WTC11 (cell line): ENCODE measurements at places on chromosomes 6 and 20. TPM values are rescaled to one million over a fixed set of nuclear protein-coding genes. Genes with fewer than 3 reads are reported as not detected.

- peaks cover 31% of the 10 kb centered on the region for H3K27me3 ChIP-seq
- no peak overlapping the region for H3K27ac ChIP-seq
- H3K4me3 ChIP-seq: no peak overlapping the region
- peaks cover 8% of the 10 kb centered on the region; the same call in 1 of the 2 replicates for H3K4me1 ChIP-seq
- no peak for DNase-seq
- peaks cover 28% of the 10 kb centered on the region for H3K36me3 ChIP-seq
These were observed 16.9 kb downstream of the KIAA1755 start for GRCh38 chr20:38243709-38244020.

The CD109 gene
- total RNA-seq: 3.5 to 4.5 TPM (median 4.0 TPM) in 3 replicates

GRCh38 chr6:96795481-96795880 lies 41.8 kb downstream of the GPR63 start:
- no peak overlapping the region for H3K4me3 ChIP-seq
- peak overlapping the region; percentile 17; the same call in 1 of the 2 replicates for H3K27ac ChIP-seq
- no peaks in the 10 kb centered on the region for H3K27me3 ChIP-seq
- no peak for DNase-seq
- H3K4me1 ChIP-seq: no peaks in the 10 kb centered on the region
- peaks cover 22% of the 10 kb centered on the region for H3K36me3 ChIP-seq

GRCh38 chr6:7237653-7238188 lies 75.3 kb downstream of the SSR1 start:
- DNase-seq: no peak
- H3K4me3 ChIP-seq: no peak overlapping the region
- H3K36me3 ChIP-seq: peaks cover 11% of the 10 kb centered on the region
- H3K4me1 ChIP-seq: peaks cover 30% of the 10 kb centered on the region

The TFAP2C gene
- 18.4 to 23.7 TPM (median 19.8 TPM) in 3 replicates for total RNA-seq

The CNBD2 gene
- 2.2 to 3.8 TPM (median 2.9 TPM) in 3 replicates for total RNA-seq

The GGTLC1 gene
- not detected in 3 replicates for total RNA-seq

The TTK gene
- 47.2 to 51.0 TPM (median 49.4 TPM) in 3 replicates for total RNA-seq

The SLC13A3 gene
- total RNA-seq: 10.6 to 13.5 TPM (median 11.9 TPM) in 3 replicates

The RNF182 gene
- total RNA-seq: 4.4 to 7.1 TPM (median 6.7 TPM) in 3 replicates

DNA sequence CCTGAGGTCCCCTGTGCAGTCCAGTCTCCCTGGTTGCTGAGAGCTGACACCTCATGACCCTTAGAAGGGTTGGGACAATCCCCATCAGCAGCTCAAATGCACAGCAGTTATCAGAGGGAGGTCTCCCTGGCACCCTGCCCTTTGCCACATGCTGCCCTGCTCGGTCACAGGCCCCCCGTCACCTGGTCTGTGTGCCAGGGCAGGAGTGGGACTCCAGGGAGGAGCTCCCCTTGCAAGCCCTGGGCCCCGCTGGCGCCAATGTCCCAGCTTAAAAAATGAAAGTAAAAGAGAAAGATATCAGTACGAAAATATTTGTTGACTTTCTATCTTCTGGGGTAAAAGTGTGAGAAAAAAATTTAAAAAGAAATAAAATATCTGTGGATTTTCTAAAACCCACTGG lies 68.1 kb upstream of the SLC22A16 start:
- H3K27me3 ChIP-seq: no peaks in the 10 kb centered on the region; the same call in 1 of the 2 replicates
- DNase-seq: no peak
- H3K27ac ChIP-seq: no peak overlapping the region
- H3K36me3 ChIP-seq: peaks cover 13% of the 10 kb centered on the region
- no peak overlapping the region for H3K4me3 ChIP-seq
- peaks cover 5% of the 10 kb centered on the region; the same call in 1 of the 2 replicates for H3K4me1 ChIP-seq

- H3K4me1 ChIP-seq: peaks cover 14% of the 10 kb centered on the region
- no peak overlapping the region for H3K27ac ChIP-seq
- H3K36me3 ChIP-seq: no peaks in the 10 kb centered on the region
- no peak overlapping the region for H3K4me3 ChIP-seq
These were observed 59.4 kb downstream of the RSPO3 start for GRCh38 chr6:127177923-127178231.

- no peak overlapping the region for H3K4me3 ChIP-seq
- no peak overlapping the region for H3K27ac ChIP-seq
- H3K36me3 ChIP-seq: no peaks in the 10 kb centered on the region
These were observed 198.1 kb upstream of the NRSN1 start for GRCh38 chr6:23927935-23928334.

DNA sequence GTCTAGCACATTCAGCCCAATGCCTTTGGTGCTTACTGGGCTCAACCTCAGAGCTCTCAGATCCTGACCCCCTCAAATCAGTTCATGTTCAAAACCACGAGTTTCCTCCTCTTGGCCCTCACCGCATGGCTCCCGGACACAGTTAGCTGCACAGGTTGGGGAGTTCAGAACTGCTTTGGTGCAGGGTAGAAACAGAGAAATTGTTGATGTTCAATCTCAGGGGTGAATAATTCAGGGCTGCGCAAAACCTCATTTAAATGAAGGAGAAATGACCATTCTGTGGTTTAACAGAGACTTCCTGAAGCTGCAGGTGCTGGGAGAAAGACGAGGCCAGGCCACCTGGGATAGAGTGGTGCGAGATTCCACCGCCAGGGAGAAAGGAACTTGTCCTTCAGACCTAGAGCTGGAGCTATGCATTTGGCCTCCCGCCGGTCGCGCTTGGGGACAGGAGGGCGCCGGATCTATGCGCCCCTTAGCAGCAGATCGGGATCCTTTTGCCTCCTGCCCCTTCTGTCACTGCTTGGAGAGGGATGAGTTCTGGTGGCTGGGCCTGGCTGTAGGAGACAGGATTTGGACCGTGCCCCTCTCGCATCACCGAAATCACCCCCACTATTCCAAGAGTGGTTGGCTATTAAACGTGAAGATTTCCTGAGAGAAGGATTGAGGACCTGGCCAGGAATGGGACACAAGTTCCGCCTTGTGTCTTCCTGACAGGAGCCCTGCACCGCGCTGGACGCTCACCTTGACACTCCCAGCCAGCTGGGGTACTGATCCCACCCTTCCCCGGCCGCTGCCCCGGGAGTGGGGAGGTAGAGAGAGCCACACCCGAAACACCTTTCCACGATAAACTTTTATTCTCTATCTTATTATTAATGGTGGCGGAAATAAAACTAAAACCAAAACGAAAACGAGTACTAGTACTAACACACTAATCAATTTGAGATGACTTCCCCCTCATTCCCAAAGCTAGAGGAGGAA lies 767 bp upstream of the PAX1 start:
- H3K4me3 ChIP-seq: peak overlapping the region; percentile 42
- DNase-seq: peak; percentile 54
- H3K4me1 ChIP-seq: peaks cover 65% of the 10 kb centered on the region
- peaks cover 98% of the 10 kb centered on the region for H3K27me3 ChIP-seq
- H3K27ac ChIP-seq: no peak overlapping the region
- peaks cover 4% of the 10 kb centered on the region; the same call in 1 of the 2 replicates for H3K36me3 ChIP-seq

DNA sequence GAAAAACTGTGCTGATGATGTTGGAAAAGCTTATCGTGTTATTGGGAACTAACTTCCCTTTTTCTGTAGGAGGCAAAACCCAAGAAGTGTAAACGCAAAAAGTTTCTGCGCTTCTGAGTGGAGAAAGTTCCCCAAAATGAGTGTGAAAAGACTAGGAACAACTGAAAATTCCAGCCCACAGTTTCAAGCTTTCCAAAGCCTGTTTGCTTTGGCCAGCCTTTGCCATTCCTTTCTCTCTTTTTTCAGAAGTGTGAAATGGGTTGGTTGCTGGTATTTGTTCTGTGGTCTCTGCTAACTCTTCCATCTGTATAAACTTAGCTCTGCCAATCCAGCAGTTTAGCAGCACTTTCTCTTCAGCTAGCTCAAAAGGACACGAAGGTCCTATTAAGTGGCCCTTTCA lies 491.3 kb downstream of the MAFB start:
- H3K4me1 ChIP-seq: peaks cover 19% of the 10 kb centered on the region
- peak overlapping the region; percentile 68; the same call in 1 of the 2 replicates for H3K27ac ChIP-seq
- H3K4me3 ChIP-seq: no peak overlapping the region
- DNase-seq: no peak
- no peaks in the 10 kb centered on the region for H3K27me3 ChIP-seq

- no peak overlapping the region for H3K27ac ChIP-seq
- no peak overlapping the region for H3K4me3 ChIP-seq
- peaks cover 18% of the 10 kb centered on the region for H3K4me1 ChIP-seq
- H3K27me3 ChIP-seq: no peaks in the 10 kb centered on the region; the same call in 1 of the 2 replicates
- DNase-seq: no peak
These were observed 40.3 kb downstream of the MGME1 start for GRCh38 chr20:18009116-18009515.

DNA sequence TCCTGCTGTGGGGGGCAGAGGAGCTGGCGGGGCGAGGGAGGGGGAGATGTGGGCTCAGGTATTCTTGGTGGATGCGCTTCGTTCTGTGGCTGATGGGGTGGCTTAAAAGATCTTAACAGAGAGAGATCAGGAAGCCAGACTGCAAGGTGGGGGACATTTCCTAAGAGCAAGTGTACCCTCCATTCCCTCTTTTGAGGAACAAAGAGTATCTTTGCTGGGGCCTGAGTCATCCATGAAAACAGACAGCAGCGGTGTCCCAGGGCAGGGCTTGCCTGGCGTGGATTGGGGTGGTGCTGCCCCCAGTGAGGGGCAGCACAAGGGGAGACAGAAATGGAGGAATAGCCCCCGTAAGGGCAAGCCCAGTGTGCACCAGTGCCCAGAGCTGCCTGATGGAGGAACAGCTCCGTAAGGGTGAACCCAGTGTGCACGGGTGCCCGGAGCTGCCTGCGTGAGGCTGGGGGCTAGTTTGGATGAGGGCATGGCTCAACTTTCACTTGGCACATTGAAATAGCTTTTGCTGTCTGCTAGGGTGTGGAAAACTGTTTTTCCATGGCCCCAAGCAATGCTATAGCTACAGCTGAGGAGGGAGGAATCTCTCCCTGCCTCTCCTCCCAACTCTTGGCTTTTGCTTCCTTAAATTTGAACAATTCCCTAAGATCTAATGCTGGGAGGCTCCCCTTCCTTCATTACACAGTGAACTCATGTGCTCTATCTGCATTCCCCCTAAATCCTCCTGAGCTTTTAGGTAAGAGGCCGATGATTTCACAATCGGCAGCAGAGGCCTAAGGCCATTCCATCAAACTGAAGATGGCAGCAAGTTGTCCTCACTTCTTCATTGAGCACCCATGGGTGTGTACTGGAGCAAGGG lies 12.9 kb downstream of the MAPK13 start:
- H3K27ac ChIP-seq: no peak overlapping the region
- H3K27me3 ChIP-seq: peaks cover 5% of the 10 kb centered on the region
- H3K4me3 ChIP-seq: no peak overlapping the region

The TLDC2 gene
- 0.09 to 0.25 TPM (median 0.17 TPM) in 3 replicates for total RNA-seq

DNA sequence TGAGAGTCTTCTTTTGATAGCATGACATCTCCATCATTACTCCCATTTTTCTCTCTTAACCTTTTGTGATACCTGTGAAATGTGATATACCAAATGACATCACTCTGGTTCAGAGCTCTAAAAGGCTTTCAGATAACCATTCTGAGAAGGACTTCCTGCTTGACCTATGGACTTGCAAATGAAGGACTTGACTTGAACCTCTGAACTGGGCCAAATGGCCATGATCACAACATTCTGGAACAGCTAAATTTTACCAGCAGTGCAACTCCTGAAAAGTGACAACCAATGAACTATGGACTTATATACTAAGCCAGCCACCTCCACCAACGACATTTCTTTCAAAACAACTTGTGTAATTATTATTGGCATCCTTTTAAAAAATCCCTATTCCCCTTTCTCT lies 1085.8 kb upstream of the CITED2 start:
- H3K4me1 ChIP-seq: peaks cover 27% of the 10 kb centered on the region
- H3K27ac ChIP-seq: no peak overlapping the region
- no peaks in the 10 kb centered on the region for H3K27me3 ChIP-seq
- no peak overlapping the region for H3K4me3 ChIP-seq
- peaks cover 4% of the 10 kb centered on the region; the same call in 1 of the 2 replicates for H3K36me3 ChIP-seq
- no peak for DNase-seq

The NT5E gene
- total RNA-seq: 0.62 to 0.94 TPM (median 0.81 TPM) in 3 replicates

GRCh38 chr20:44219170-44219730 lies 8.7 kb upstream of the OSER1 start:
- peak overlapping the region; percentile 74 for H3K27ac ChIP-seq
- DNase-seq: no peak
- H3K4me3 ChIP-seq: no peak overlapping the region
- peaks cover 24% of the 10 kb centered on the region for H3K4me1 ChIP-seq

The ACTL10 gene
- 1.3 to 1.9 TPM (median 1.5 TPM) in 3 replicates for total RNA-seq

DNA sequence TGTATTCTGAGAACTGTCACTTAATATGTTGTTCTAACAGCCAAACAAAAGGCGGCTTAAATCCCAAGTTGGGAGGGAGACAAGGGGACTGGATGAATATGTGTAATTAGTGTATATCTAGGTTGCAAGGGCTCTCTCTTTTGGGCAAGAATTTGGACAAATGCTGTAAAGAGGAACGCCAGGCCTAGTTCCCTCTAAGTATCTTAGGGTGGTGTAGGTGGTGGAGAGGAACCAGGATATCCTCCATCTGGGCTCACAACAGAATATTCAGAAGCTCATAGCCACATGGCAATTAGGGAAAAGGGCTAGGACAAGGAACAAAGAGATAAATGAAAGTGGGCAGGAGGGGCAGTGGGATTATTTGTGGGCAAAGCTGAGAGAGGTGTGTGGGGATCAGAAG lies 149.5 kb downstream of the LRFN2 start:
- H3K36me3 ChIP-seq: peaks cover 12% of the 10 kb centered on the region
- peaks cover 28% of the 10 kb centered on the region for H3K4me1 ChIP-seq
- DNase-seq: no peak
- H3K4me3 ChIP-seq: no peak overlapping the region
- peaks cover 8% of the 10 kb centered on the region for H3K27me3 ChIP-seq

The TUBB1 gene
- total RNA-seq: not detected in 3 replicates

GRCh38 chr20:4775322-4776078 lies 53.8 kb downstream of the PRND start:
- H3K36me3 ChIP-seq: peaks cover 26% of the 10 kb centered on the region
- no peak overlapping the region for H3K27ac ChIP-seq
- H3K4me1 ChIP-seq: no peaks in the 10 kb centered on the region
- no peak for DNase-seq
- H3K27me3 ChIP-seq: no peaks in the 10 kb centered on the region; the same call in 1 of the 2 replicates
- H3K4me3 ChIP-seq: no peak overlapping the region

- peak overlapping the region; percentile 98 for H3K4me3 ChIP-seq
- peaks cover 23% of the 10 kb centered on the region for H3K4me1 ChIP-seq
- no peaks in the 10 kb centered on the region for H3K27me3 ChIP-seq
These were observed 356 bp downstream of the BYSL start for GRCh38 chr6:41921712-41921998.

GRCh38 chr6:166541876-166542579 lies 44.5 kb downstream of the RAMACL start:
- no peak overlapping the region for H3K4me3 ChIP-seq
- peak overlapping the region; percentile 82 for H3K27ac ChIP-seq
- H3K4me1 ChIP-seq: peaks cover 50% of the 10 kb centered on the region
- H3K27me3 ChIP-seq: no peaks in the 10 kb centered on the region
- peaks cover 2% of the 10 kb centered on the region; the same call in 1 of the 2 replicates for H3K36me3 ChIP-seq

GRCh38 chr20:58942549-58942948 lies 38.5 kb upstream of the NELFCD start:
- 0 out of 2 replicates have a peak, but pooled peaks cover 2% of the 10 kb centered on the region for H3K4me1 ChIP-seq
- no peak overlapping the region for H3K4me3 ChIP-seq
- no peak for DNase-seq
- no peak overlapping the region for H3K27ac ChIP-seq
- no peaks in the 10 kb centered on the region for H3K36me3 ChIP-seq
- H3K27me3 ChIP-seq: no peaks in the 10 kb centered on the region

- DNase-seq: peak; percentile 74
- H3K36me3 ChIP-seq: no peaks in the 10 kb centered on the region
- H3K4me1 ChIP-seq: peaks cover 39% of the 10 kb centered on the region
- H3K4me3 ChIP-seq: no peak overlapping the region
These were observed 2.8 kb upstream of the PHF20 start for GRCh38 chr20:35768731-35769664.

The CDH4 gene
- total RNA-seq: 4.8 to 5.3 TPM (median 4.9 TPM) in 3 replicates

The FERMT1 gene
- 16.8 to 23.0 TPM (median 17.6 TPM) in 3 replicates for total RNA-seq
